ENCODE measurements at places on chromosomes 11 and 22.
A peak's percentile ranks its signal among the peaks of the same experiment; 100 is the strongest.

DNA sequence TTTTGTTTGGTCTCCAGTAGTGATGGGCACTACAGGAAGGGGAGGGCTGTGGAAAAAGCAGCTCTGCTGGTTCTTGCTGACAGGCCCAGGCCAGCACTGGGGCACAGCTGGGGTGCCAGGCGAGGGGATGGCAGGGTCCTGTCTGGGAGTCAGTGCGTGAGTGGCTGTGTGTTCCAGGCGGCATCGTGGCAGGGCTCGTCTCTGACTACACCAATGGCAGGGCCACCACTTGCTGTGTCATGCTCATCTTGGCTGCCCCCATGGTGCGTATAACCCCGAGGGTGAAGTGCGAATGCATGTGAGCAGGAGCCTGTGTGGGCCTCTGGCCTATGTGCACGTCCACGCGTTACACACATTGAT is 20.9 kb downstream of the SLC37A2 start:
- DNase-seq, result no peak

- no peak for DNase-seq
These were observed 96.9 kb downstream of the PTPRJ start for GRCh38 chr11:48077251-48077650.

DNA sequence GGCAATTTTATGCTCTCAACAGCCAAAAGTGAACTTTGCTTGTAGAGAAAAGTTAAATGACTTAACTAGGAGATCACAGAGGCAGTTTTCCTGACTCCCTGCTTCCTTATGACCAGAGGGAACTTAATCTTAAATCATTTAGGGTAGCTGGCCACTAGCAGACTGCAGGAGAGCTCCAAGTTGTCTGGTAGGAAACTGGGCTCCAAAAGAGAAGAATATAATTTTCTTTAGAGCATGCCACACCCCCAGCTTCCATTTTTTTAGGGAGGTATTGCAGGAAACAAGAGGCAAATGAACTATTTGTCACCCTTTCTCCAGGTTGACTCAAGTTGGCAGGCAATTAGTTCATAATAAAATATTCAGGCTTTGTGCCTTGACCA is 2.6 kb downstream of the METTL15 start:
- DNase-seq, result no peak

DNA sequence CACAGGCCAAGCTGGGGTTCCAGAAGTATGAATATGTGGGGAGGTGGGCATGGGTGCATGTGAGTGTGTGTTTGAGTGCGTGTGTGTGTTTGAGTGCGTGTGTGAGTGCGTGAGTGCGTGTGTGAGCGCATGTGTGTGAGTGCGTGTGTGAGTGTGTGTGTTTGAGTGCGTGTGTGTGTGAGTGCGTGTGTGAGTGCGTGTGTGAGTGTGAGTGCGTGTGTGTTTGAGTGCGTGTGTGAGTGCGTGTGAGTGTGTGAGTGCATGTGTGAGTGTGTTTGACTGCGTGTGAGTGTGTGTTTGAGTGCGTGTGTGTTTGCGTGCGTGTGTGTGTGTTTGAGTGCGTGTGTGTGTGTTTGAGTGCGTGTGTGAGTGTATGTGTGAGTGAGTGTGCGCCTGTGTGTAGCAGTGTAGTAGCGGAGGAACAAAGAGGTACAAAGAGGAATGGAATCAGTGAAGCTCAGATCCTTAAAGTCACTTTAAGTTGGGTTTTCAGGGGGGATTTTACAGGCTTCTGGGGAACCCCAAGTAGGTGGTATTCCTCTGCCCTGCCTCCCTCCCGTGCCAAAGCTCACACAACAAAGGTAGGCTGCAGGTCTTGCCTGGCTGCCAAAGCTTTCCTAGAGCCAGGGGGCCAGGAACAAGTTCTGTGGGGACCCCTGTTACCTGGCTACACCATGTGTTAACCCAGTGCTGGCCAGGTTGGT is 137.1 kb downstream of the KIRREL3 start:
- no peak for DNase-seq

DNA sequence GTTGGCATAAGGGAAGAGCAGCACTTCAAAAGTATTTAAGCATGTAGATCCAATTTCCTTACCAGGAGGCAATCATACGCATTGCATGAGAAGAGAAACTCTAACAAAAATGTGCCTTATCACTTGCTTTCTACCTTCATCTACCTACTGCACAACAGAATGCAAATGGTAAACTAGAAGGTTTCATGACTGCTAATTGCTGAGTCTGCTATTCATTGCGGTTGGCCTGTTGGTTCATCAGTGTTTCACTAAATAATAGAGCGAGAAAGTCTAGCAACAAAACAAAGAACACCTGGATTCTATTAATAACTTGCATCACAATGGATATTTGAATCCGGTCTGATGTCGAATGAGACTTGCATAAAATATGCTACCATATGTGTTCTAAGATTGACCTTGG is 229.0 kb downstream of the OPCML start:
- DNase-seq, result no peak

DNA sequence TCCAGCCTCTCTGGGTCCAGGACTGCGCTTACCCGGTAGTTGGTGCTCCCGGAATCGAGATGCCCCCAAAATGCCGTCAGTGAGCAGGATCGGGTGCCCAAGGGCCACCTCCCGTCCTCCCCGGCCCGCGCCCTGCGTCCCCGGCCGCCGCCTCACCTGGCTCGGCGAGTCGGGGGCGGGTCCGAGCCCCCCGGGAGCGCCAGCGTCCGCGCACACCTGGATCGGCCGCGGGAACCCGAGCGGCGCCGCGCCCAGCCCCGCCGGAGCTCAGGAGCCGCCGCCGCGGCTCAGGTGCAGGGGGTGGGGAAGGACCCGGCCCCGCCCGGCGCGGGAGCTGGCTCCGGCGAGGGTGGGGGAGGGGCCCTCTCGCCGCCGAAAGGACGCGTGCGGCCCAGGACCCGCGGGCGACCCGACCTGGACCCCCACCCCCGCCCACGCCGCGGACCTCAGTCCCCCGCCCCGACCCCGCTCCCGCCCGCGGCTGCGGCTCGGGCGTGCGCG is at the start of gene SHANK2:
TSS of gene SHANK2 (minus strand) at position 309 of the 501 bp plus-strand sequence. CDS start 105,251 bp downstream, outside the sequence.
- DNase-seq, result no peak

DNA sequence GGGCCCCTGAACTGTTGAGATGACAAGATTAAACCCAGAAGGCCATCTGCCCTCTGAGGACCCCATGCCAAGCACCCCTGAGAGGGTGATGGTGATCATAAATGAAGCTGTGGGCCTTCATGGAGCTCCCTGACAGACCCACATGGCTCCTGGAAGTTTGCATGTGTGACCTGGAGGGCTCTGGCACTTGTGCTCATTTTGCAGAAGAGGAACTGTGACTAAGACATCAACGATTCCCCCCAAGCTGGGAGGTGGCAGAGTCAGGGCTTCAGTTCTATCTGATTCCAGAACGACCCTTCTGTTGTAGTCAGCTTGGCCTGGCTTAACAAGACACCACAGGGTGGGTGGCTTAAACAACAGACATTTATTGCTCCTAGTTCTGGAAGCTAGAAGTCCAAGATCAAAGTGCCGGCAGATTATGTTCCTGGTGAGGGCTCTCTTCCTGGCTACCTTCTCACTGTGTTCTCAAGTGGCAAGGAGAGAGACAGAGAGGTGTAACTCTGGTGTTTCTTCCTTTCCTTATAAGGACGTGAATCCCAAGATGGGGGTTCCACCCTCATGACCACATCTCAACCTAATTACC is 46.4 kb upstream of the CD82 start:
- no peak for DNase-seq

DNA sequence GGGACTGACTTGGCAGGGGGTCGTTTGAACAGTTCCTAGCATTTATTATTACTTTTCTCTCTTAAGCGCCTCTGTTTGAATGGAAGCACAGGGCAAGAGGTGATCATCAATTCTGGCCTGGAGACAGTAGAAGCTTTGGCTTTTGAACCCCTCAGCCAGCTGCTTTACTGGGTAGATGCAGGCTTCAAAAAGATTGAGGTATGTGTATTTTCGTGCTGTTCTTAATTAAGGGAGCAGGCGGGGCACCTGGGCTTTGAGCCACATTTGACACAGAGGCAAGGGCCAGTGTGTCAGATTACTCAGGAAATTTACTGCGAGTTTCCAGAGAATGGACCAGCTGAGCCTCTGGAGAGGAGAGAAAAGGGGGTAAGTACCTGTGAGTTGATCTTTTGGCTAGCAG is 102.4 kb upstream of the SORL1-AS1 start:
- DNase-seq, result no peak

DNA sequence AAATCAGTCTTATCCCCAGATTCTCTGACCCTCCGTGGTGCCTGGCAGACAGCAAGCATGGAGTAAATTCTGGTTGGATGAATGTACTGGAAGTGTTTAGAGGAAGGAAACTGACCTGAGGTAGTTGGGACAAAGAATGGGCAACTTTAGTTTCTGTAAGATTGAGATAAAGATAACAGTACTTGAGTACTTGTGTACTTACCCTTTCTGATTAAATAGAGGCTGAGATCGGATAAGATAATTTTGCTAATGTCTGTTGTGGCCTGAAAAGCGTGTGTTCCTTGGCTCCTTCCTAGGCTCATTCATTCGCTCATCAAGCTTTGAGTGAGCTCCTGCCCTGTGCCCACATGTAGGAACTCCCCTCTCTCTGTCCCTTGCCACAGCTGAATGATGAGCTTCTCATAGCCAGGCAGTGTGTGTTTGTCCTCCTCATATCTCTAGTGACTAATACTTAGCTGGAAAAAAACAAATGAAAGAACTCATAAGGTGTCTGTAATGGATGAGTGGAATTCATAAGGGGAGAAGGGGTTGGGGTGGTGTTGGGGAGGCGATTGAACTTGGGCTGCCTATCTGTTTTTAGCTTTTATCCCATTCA is 118.1 kb downstream of the DBX1 start:
- DNase-seq, result no peak

GRCh38 chr11:47797633-47798032 is 30.5 kb upstream of the FNBP4 start:
- DNase-seq, result no peak

DNA sequence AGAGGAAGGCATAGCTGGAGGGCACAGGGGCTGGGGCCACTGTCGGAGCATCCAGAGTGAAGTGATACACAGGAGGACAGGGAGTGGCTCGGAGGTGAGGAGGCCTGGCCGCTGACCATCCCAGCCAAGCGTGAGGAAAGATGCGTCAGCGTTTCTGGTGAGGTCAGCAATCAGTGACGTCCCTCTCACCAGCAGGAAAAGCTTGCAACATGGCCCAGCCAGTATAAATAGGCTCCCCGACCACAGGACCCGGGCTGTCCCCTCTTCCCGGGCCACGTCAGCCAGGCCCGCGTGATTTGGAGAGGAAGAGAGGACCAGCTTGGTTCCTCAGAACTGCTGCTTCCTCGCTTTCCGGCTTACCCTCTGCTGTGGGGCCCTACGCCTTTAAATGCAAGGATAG is 4.2 kb upstream of the OSM start:
- DNase-seq, result peak; percentile 60

DNA sequence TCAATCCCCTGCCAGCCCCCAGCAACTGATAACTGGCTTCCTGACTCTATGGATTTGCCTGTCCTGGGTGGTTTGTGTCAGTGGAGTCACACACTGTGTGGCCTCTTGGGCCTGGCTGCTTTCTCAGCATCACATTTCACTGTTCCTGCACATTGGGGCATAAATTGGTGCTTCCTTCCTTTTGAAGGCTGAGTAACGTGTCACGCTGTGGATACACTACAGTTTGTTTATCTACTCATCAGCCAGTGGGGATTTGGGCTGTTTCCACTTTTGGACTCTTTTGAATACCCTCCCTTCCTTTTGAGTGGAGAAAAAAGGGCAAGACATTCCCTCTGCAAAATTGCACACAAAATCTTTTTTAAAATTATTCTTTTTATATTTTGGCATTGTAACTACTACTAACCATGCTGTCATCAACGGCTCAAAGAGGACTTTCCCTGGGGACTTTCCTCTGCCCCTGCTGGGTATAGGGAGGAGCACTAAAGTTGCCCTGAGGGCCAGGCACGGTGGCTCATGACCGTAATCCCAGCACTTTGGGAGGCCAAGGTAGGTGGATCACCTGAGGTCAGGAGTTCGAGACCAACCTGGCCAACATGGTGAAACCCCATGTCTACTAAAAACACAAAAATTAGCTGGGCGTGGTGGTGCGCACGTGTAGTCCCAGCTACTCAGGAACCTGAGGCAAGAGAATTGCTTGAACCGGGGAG is 7.8 kb upstream of the CELSR1 start:
- no peak for DNase-seq

DNA sequence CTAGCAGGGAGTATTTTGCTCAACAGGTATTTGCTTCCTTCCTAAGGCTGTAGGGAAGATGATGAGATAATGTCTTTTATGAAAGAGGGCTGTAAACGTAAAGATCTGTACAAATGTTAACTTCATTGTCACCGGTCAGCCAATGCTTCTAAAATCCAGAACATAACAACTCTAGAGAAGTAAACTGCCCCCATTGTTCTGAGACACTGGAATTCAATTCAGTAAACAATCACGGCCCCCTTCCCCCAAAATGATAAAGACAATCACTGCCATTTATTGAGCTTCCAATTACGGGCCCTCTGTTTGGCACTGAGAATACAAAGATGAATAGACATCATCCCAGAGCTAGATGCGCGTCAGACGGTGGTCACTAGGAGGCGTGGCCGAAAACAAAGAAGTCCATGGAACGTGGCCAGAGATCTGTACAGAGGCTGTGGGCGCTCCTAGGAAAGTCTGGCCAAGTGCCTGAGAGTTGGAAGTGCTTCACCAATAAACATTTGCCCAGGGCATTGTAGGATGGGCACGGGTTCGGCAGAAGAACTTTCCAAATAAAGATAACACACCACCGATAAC is 576 bp downstream of the TMEM258 start:
- DNase-seq, result peak; percentile 97

GRCh38 chr22:36107436-36107835 is 53.1 kb downstream of the APOL3 start:
- DNase-seq, result no peak

DNA sequence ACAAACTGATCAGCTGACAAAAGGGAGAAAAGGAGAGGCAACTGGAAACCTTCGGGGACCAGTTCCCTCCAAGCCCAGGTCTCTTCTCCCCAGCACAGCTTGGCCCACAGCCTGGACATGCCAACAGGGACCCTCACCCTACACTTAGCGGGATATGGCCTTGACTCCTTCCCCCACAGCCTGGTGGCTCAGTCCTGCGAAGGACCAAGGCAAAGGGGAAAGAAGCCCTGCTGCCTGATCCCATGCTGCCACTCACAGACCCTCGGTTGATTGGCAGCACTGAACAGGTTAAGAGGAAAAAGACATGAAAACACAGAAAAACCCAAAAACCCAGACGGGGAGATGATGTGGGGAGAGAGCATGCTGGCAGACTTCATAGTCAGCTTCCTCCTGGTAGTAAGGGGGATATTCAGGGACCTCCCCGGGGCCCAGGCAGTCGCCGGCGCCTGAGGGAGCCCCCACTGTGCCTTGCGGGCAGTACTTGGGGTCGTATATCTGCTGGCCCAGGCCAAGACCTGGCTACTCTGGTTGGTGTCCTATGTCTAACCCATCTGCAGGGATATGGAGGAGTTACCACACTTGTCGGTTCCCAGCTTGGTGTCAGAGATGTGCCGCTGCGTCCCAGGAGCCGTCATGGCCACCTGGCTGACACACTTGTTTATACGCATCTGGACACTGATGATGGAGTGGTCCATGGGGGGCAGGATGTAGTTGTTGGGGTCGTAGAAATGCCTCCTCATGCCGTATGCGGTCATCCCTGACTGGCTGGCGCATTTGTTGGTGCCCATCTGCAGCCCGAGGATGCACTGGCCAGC is 34.2 kb upstream of the HORMAD2 start:
- DNase-seq, result no peak

Data from putamen (tissue), 1 donor.